SK-N-SH (cell line): ENCODE measurements at places on chromosomes 7 and 10.

DNA sequence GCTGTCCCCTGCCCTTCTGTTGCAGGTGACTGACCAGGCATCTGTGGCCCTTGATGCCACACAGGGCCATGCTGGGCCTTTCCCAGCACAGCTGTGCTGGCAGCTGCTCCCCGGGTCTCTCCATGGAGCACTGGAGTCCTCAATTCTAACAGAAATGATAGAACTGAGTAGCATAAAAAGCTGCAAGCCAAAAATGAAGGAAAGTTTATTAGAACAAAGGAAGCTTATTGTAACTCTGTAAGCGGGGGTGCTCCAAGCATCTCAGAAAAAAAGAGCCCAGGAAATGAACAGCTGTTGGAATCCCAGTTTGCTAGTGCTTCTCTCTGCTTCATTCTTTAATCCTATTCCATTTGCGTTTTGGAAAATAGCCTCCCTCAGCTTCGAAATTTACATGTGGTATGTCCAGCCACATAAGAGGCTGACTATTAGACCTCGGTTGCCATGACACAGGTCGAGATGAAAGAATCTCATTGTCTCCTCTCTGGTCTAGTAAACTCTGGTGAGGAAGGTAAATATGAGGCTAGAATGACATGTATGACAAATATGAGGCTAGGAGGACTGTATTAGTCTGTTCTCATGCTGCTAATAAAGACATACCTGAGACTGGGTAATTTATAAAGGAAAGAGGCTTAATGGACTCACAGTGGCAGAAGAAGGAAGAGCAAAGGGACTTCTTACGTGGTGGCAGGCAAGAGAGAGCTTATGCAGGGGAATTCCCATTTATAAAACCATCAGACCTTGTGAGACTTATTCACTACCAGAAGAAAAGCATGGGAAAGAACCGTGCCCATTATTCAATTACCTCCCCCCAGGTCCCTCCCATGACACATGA, 23.7 kb downstream of the EPDR1 start:
- DNase-seq: no peak

DNA sequence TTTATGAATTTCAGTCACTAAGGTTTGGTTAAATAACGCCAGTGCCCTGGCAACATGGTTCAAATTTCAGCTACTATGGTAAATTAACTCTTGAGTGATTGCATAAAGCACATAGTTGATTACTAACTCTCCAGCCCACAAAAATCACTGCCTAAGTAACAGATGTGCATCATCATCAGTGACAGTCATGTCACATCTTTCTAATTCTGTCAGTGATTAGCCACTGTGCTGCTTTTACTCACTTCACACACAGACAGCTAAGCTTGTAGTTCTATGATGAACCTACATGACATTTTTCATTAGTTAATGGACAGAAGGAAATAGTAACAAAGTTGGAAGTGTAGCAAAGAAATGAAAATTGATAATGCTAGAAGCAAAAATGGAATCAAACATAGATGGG, 108.9 kb downstream of the DNAH11 start:
- no peak for DNase-seq

- no peak for DNase-seq
These were observed 152.5 kb downstream of the SEMA3A start for GRCh38 chr7:84042110-84042539.

DNA sequence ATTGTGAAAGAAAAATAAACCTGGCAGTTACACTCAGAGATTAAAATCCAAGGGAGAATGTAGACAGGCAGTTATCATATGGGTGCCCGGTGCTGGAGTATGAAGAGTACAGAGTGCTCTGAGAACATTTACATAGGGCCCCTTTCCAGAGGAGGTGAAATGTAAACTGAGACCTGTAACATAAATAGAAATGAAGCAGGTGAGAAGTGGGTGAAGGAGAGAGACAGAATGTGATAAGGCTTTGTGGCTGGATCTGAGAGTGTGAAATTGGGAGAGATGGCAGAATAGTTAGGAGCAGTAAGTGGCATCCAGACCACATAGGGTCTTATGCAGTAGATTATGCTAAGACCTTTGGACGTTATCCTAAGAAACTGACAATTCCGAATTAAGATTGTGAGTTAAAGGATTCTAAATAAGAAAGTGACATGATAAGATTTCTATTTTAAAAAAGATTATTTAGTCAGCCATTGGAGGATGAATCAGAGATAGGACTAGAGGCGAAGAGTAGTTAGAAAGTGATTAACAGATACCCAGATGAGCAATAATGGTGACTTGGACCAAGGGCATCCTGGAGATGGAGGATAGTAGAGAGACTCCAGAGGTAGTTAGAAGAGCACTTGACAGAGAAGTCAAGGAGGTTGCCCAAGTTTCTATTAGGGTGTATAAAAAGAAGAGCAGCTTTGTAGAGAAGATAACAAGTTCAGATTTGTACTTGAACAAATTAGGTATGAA, 36.7 kb downstream of the DNAH11 start:
- DNase-seq: no peak

- DNase-seq: no peak
These were observed 75.3 kb downstream of the ZNF92 start for GRCh38 chr7:65448816-65449504.

DNA sequence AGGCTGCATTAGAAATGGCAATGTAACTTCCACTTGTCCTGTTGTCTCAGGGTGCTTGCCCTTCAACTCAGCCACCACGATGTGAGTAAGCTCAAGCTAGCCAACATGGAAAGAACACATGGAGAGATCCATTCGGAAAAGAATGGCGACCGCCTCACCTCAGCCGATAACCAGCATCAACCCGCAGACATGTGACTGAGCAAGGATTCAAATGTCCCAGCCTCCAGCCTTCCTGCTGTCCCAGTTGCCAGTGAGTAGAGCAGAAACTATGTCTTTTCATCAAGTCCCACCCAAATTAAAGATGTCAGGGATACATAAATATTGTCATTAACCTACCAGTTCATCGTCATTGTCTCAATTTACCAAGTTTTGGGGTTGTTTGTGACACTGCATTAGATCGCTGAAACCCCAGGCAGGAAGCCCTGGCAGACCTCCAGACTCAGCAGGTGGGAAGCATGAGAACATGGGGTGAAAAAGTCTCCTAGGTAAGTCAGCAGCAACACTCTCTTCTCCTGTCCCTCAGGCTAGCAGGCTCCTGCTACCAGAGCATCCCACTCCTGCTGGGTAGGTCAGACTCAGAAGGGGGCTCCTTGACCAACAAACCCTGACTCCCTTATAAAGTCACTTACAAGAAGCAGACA, 67.0 kb downstream of the OSBPL3 start:
- DNase-seq: no peak

GRCh38 chr7:30286749-30287148, 2.4 kb downstream of the ZNRF2 start:
- DNase-seq: no peak

GRCh38 chr10:111824128-111824527, 359.4 kb downstream of the GPAM start:
- DNase-seq: no peak

DNA sequence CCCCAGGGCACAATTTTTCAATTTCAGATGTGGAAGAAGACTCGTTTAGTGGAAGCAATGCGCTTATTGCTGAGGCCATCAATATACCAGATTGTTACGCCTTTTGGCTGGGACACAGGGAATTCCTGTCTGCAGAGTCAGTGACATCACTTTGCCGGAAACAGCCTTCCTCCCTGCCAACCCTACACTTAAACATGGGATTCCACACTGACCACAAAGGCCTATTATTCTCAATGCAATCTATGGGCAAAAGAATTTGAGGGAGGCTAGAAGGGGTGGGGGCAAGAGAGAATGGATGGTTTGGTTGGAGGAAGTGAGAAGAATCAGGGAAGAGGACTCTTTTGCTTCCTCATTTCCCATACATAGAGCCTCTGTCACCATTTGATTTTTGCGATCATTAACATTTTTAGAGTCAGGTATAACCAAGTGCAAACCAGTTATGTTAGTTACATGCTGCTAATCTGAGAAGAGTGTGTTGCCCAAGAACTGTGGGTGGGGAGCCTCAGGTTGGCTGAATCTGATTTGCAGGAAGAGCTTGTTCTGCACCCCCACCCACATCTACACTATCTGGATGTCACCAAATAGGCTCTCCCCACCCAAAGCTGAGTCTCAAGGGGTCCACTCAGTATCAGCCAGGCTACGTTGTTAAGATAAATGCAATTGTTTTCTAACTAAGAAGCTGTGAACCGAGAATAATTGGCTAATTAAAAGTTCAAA, 58.2 kb downstream of the ENTPD1 start:
- no peak for DNase-seq

GRCh38 chr7:41053820-41054219, 649.1 kb downstream of the INHBA start:
- DNase-seq: no peak

DNA sequence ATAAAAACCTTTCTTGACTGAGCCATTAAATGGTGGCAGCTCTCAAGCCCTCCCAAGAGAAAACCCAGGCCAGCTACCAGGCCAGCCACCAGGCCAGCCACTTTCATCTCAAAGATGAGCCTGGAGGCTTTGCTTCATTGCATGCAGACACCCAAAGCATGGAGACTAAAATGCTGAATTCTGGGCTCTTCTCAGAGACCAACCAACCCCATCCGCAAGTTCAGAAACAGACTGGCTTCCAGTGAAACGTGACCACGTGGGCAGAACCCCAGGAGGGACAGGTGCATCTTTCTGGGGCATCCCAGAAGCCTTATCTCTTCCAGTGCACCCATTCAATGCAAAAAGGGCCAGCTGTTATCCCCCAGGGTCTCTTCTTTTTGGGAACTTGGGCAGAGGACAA, 20.9 kb downstream of the CHST15 start:
- no peak for DNase-seq

DNA sequence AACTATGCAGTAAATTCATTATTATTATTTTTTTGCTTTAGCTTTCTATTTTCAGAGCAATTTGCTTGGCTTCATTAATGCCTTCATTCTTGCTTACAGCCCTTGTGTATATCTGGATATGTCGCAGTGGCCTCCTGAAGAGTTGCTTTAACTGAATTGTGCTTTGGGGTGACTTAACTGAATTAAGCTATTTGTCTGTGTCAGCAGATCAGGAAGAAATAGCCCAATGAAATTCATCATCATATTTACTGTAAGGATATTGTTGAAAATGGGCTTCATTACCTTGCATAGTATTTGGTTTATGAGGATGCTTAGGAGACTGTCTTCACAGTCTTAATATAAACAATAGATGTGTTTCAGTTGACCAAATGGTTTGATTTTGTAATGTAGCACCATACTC, 59.7 kb upstream of the PIP4K2A start:
- DNase-seq: no peak

GRCh38 chr10:3238115-3238871, 65.7 kb upstream of the PITRM1 start:
- DNase-seq: no peak

GRCh38 chr7:26318921-26319320, 27.3 kb downstream of the SNX10 start:
- no peak for DNase-seq

GRCh38 chr7:36677769-36678437, 46.4 kb downstream of the AOAH start:
- DNase-seq: no peak

- no peak for DNase-seq
These were observed 154.1 kb upstream of the AHR start for GRCh38 chr7:17144322-17144721.

GRCh38 chr7:64562256-64562625, 630 bp downstream of the ZNF680 start:
- DNase-seq: no peak

- DNase-seq: no peak
These were observed 571 bp upstream of the PRKAR2B start for GRCh38 chr7:107043921-107044346.

DNA sequence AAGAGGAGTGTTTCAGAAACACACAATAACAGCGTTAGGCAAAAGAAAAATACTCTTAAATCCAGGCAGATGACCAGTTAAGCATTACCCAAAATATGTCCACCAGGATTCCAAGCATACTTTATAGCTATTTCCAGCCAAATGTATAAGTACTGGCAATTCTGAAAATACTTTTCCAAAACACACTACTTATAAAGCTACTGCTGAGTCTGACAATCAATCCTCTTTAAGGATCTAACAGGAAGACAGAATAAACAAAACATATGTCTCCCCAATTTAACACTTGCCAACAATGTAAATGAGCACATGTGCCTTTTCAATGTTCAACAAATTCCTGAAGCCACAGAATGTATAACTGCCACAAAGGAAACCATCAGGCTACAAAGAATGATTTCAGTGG, 370.9 kb downstream of the SORCS1 start:
- no peak for DNase-seq

DNA sequence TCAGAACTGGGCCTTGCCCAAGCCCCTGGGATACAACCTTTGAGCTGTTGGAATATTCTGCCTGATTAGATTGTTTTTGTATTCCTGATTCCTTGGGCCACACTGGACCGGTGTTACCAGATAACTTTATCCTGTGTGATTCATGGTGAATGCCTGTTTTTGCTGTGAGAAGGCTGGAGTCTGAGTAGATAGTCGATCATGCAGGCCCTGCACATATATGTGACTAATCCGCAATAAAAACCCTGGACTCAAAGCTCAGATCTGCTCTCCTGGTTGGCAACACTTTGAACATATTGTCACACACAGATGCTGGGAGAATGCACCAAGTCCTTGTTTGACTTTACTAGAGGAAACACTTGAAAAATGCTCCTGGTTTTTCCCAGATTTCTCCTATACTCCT, 183.9 kb upstream of the MBL2 start:
- no peak for DNase-seq

GRCh38 chr7:29569648-29570047, 6.0 kb downstream of the PRR15 start:
- no peak for DNase-seq

DNA sequence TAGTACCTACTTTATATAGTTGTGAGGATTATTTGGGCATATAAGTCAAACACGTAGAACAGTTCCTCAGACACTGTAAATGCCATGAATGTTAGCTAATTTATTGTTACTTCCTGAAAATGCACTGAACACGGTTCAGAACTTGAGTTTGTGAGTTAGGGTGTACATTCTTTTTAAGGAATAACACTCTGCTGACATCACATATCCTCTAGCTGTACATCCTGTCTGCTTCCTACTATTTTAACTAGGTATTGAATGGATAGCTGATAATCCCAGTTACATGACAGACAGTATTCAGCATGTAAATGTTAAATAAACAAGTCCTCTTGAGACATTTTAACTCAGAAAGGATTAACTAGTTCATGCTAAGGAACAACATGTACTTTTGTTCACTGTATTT, 16.0 kb downstream of the SAMD8 start:
- DNase-seq: no peak

- DNase-seq: peak; percentile 5
These were observed 34.5 kb upstream of the MEOX2 start for GRCh38 chr7:15720849-15721471.

DNA sequence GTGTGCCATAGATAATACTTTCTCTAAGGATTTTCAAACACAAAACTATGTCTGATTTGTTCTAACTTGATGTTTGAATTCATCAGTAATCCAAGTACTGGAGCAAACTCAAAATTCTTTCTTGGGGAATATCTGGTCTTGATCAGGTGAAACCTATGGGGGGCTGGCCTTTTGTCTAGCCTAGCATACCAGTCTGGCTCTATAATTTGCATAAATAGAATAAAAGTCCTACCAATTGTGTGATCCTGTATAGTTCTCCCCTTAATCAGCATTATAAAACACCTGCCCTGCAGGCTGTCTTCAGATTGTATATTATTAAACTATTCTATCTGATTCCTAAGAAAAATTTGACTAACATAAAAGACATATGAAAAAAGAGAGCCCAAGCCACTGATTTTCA, 233.8 kb upstream of the LRRN3 start:
- DNase-seq: no peak
